Germinal center (tissue), 1 donor: ENCODE measurements at places on chromosomes 7 and 10.

DNA sequence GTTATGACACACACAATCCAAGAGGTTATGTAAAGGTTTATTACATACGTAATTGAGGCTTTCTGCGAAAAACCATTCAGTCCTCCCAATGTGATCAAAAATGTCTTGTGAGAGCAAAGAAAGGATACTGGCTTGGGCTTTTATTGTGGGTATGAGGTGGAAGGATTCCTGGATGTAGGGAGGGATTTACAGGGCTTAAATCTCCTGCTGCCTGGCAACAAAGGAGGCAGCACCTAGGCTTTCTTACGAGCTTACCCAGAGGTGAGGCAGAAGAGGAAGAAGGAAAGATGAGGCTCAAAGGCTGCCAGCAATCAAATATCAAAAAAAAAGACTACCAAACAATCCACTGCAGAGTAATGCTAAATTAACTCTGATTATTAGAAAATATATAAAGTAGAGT, 1149.5 kb upstream of the POT1 start:
- no peak for DNase-seq

GRCh38 chr10:598415-599170, 90.9 kb downstream of the DIP2C start:
- no peak for DNase-seq

DNA sequence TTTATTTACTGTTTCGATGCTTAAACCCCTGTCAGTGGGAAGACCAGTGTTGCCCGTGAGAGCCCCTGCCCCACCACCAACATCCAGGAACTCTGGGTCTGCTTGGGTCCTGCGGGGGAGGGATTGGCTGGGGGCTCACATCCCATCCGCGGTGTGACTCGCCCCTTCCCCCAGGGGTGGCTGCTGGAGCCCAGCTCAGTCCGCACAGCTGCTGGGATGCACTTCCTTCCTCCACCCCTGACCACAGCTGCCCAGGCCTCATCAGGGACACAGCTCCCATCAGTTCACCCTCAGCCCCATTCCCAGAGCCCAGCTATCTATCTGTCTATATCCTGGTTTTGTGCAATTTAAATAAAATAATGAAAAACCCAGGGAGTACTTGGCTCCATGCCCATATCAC, 54.5 kb downstream of the JAKMIP3 start:
- DNase-seq = no peak

GRCh38 chr10:104170610-104171254, 48.8 kb downstream of the SFR1 start:
- DNase-seq = no peak

DNA sequence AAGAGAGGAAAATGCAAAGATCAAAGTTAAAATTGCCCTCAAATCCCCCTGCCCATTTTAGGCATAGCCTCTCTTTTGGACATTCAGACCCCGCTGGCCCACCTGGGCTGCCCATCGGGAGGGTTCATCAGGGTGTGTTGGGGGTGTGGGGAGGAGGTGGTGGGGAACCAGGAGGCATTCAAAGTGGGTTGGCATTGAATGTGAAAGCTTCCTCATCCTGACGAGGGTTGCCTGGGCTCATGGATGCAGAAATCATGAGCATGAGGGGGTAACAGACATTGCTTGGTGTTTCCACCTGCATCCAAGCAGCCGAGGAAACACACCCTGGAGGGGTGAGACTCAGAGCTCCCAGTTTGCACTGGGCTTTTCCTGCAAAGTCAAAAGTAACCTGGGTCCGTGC, 20.6 kb downstream of the BTBD16 start:
- no peak for DNase-seq

DNA sequence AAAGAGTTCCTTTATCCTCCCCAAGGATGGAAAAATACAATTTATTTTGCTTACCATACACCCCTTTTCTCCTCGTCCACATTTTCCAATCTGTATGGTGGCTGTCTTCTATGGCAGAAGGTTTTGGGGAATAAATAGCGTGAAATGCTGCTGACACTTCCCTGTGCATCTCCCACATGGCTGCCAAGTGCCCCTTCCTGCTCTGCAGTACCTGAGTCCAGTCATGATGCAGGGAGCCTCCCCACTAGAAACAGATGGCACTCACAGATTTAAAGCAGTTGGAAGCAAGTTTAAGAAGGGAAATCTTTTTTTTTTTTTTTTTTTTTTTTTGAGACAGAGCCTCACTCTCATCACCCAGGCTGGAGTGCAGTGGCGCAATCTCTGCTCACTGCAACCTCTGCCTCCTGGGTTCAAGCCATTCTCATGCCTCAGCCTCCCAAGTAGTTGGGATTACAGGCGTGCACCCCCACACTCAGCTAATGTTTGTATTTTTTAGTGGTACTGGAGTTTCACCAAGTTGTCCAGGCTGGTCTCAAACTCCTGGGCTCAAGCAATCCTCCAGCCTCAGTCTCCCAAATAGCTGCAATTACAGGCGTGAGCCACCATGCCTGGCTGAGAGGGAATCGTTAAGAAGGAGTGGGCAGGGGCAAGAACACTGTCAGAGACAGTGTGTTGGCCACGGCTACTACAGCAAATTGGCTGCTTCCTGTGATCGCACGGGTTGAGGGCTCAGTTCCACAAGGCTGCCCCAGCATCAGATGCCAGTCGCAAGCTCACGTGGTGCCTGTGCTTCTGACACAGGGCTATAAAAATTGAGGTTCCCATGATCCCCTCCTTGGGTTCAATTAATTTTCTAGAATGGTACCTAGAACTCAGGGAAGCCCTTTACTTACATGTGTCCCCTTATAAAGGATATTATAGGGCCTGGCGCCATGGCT, 5.3 kb upstream of the PILRA start:
- peak; percentile 68 for DNase-seq

DNA sequence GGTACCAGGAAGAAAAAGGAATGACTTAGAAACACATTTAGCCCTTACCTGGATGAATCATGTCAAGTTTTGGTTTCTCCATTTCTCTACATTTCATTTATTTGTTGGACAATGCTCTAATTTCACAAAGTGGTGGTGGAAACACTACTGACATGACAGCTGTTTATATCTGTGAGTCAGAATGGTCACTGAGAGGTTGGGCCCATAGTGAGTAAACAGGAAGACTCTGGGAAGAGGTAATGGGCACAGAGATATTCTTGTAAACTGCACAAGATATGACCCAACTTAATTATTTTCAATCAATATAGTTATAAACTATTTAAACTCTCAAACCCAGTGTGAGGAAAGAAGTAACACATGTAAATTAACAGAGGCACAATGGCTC, 176.3 kb upstream of the MEOX2 start:
- DNase-seq = no peak

DNA sequence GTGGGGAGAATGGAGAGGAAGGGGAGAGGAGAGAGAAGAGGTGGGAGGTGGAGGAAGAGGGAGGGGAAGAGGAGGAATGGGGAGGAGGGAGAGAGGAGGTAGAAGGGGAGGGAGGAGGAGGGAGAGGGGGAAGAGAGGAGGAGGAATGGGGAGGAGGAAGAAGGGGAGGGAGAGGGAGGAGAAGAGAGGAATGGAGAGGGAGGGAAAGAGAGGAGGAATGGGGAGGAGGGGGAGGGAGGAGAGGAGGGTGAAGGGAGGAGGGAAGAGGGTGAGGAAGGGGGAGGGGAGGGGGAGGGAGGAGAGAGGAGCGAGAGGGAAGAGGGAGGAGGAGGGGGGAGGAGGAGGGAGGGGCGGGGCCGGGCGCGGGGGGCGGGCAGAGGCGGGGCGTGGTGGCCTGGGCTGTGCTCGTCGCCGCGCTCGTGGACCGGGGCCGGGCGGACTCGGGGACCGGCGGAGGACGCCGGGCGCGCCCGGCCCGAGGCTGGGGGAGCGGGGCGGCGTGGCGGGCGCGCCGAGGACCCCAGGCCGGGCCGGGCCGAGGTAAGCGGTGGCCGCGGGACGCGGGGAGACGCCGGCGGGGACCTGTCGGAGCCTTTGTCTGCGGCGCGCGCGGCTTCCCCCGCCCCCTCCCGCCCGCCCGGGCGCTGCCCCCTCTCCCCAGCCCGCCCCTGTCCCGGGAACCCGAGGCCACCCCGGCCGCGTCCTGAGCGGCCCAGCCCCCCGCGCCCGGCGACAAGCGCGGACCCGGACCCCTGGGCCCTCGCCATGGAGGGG, at the start of gene SLC29A4:
Gene SLC29A4 (plus strand): TSS at position 401 of the 774 bp plus-strand sequence. CDS start 4,874 bp downstream, outside the sequence.
- no peak for DNase-seq

- DNase-seq = peak; percentile 50
These were observed 13.7 kb downstream of the INPP5A start for GRCh38 chr10:132551093-132551807.

DNA sequence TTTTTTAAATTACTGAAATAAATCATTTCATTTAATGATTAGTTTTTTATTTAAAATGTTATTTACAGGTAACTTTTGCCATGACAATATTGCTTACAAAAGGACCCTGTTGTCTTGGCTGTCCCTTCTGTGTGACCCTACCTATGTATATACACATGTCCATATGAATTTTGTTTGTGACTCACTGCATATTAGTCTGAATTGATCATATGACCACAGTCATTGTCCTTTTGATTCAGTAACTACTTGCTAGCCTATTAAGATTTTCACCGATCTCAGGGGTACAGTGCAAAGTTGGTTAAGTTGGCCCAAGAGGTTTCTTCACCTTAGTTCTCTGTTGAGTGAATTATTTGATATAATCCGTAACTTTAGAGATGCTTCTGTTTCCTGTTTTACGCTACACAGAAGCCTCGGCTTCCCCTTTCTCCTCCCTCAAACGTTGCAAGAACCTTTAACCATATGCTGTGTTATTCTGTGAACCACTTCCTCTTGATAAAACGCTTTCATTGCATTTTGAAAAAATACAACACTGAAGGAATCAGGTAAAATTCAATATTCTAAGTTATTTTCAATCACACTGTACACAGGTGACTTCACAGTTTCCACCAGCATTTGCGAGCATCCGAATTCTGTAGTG, 43.9 kb downstream of the APBB1IP start:
- peak; percentile 44 for DNase-seq

DNA sequence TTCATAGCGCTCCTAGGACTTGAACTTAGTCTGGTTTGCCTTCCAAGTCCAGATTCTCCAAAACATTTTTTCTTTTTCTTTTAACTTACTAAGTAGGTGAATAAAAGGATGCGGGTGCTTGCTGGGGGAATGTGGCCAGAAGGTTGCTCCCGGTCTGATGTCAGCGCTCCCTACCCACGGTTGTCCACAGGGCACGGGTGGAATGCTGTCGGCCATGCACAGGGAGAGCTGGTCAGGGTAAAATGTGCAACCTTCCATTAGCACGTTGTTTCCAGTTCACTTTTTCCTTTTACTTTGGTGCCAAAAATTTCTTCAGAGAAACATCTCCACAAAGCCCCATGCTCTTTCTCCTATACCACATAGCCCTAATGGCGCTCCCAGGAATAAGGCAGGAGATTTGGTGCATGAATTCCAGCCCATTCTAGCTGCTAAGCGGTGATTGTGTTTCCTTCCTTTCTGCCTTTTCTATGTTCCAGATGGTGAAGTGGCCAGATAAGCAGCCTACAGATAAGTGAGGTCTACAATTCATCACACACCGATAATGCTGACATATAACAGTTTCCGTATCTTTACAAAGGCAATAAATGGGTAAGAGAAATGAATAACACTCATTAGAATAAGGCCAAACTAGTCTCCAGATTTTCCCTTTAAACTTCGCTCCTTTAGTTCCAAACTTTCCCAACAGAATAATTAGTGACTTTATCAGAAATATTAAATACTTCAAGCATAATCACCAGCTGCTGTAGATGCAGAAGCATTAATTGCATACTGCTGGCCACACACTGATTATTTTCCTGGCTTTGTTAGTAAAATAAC, 138.3 kb upstream of the FGFR2 start:
- no peak for DNase-seq

- no peak for DNase-seq
These were observed 97.4 kb downstream of the C10orf105 start for GRCh38 chr10:71622154-71622526.

DNA sequence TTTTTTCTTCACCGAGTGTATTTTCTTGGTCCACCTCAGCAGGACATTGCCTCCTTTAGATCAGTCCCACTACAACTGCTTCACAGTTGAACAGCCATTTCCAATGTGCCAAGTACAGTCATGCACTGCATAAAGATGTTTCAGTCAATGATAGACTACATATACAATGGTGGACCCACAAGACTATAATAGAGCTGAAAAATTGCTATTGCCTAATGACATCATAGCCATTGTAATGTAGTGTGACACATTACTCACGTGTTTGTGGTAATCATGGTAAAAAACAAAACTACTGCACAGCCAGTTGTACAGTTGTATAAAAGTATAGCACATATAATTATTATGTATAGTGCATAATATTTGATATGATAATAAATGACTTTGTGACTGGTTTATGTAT, 113.8 kb upstream of the HPS1 start:
- no peak for DNase-seq

- no peak for DNase-seq
These were observed 9.8 kb upstream of the LRRTM3 start for GRCh38 chr10:66916030-66916429.

DNA sequence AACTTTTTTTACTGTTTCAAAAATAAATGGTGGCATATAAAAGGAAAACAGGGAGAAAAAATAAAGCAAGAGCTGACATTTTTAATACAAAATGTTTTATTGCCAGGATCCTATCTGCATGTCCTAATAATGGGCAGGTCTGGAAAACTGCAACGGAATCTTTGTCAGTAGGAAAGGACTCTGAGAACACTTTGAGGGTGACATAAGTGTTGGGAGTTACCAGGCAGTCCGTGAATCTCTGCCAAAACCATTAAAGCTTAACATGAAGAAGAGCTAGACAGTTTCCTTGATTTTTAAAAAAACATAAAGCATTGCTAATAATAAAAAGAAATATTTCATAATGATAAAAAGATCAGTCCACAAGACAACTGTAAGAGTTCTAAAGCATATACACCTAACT, 80.7 kb downstream of the AGMO start:
- DNase-seq = no peak

DNA sequence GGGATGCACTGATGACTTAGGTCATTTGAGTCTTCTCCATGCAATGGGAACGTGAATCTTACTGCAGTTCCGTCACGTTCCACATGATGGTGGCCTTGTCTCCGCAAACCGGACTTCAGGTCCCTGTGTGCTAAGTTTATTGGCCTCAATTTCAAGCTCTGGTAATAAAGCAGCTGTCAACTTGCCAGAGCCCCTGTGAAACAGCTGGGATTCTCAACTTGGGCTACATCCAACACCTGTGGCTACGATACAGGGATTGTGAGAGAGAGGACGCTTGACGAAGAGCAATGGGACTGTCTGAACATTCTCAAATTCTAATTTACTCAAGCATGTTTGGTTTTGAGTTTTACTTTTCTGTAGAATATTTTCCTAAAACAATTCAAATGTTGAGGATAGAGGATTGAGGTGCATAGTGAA, 174.2 kb downstream of the PTN start:
- no peak for DNase-seq

DNA sequence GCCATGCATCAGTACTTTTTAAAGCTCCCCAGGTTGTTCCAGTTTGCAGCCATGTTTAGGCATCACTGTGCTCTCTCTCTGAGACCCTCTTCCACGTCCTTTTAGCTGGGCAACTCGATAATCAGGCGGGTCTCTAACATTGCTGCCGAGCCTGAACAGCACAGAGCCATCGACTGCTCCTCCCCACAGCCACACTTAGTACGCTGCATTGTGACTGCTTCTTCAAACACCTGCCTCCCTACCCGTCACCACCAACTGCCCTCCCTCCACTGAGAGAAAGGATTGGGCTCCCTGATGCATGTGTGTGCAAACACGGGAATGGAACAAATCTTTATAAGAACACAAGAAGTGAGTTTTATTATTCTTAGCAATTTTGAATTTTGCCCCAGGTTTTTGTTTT, 11.4 kb upstream of the TACR2 start:
- DNase-seq = no peak

GRCh38 chr10:92420546-92421275, 129.7 kb downstream of the MARCHF5 start:
- DNase-seq = peak; percentile 26

- DNase-seq = no peak
These were observed 170.9 kb upstream of the MAGI2 start for GRCh38 chr7:79624336-79624735.

- no peak for DNase-seq
These were observed 26.8 kb downstream of the UBE2D4 start for GRCh38 chr7:43953071-43953470.
